ENCODE measurements at places on chromosomes 1 and 21. TPM values are rescaled to one million over a fixed set of nuclear protein-coding genes. Genes with fewer than 3 reads are reported as not detected.

Gene RGL1
- 5.9 TPM for total RNA-seq

Gene CD5L
- total RNA-seq = not detected

Gene PPM1J
- 0.43 TPM for total RNA-seq

Gene EXO1
- 16.2 TPM for total RNA-seq

Gene LCK
- total RNA-seq = 1.2 TPM

Gene IL22RA1
- 0.13 TPM for total RNA-seq

Gene LAMB3
- total RNA-seq = 10.7 TPM

Gene RHOU
- 56.3 TPM for total RNA-seq

Gene SYT14
- 3.7 TPM for total RNA-seq

Gene PCP4L1
- 1.1 TPM for total RNA-seq

Gene C4BPA
- total RNA-seq = not detected

Gene JAK1
- 32.5 TPM for total RNA-seq

Gene KRTAP10-6
- not detected for total RNA-seq

Gene ARHGEF10L
- 28.0 TPM for total RNA-seq

Gene MTARC2
- total RNA-seq = 14.3 TPM

Gene PRAMEF14
- total RNA-seq = not detected

Gene KIAA0040
- 2.4 TPM for total RNA-seq

Gene HES3
- total RNA-seq = not detected

Gene GJA8
- not detected for total RNA-seq

Gene COL8A2
- total RNA-seq = 0.18 TPM

Gene SFT2D2
- 55.3 TPM for total RNA-seq

Gene TDRD5
- total RNA-seq = 0.12 TPM

Gene HECTD3
- 43.5 TPM for total RNA-seq

Gene MPL
- total RNA-seq = not detected

Gene DNAH14
- 77.7 TPM for total RNA-seq

Gene CHIA
- not detected for total RNA-seq

Gene SH3D21
- 10.6 TPM for total RNA-seq

Gene PSRC1
- total RNA-seq = 26.1 TPM

Gene TSNAX
- 35.6 TPM for total RNA-seq

Gene HSPA13
- 45.7 TPM for total RNA-seq

Gene MROH7
- 0.29 TPM for total RNA-seq
